ENCODE measurements at places on chromosomes 3 and 15.

GRCh38 chr15:77455696-77456321 is 35.1 kb downstream of the HMG20A start:
- no peak for DNase-seq

DNA sequence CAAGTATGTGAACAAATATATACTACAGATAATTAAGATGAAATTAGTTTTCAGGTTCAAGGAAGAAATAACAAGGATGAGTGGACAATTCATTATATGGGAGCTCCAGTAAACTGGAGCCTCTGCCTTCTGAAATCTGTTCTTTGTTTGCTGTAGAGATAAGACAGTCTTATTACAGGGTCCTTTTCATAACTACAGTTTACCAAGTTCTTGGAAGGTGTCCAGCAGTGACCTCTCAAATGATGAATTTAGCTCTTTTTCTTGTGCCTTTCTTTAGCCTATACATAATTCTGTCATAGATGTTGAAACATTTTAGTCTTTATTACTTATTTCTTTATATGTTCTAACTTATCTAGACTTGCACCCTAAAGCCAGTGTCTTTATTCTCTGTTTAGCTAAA is 89.7 kb upstream of the GBE1 start:
- no peak for DNase-seq

- DNase-seq: no peak
Measured at GRCh38 chr3:67335813-67336212, 318.6 kb downstream of the SUCLG2 start.

DNA sequence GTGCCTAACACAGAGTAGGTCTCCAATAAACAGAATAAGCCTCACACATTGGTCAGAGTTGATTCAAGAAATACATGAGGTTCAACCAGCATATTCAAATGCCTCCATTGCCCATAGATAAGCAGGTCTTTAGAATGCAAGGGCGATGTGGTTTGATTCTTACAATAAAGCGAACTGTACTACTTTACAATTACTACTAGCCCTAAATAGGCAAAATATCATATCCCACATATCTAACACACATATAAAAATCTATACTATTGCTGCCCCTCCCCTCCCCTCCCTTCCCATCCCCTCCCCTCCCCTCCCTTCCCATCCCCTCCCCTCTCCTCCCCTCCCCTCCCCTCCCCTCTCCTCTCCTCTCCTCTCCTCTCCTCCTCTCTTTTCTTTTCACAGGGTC is 6.7 kb upstream of the GRM7 start:
- no peak for DNase-seq

GRCh38 chr3:44365952-44366351 is 27.4 kb downstream of the TCAIM start:
- no peak for DNase-seq

DNA sequence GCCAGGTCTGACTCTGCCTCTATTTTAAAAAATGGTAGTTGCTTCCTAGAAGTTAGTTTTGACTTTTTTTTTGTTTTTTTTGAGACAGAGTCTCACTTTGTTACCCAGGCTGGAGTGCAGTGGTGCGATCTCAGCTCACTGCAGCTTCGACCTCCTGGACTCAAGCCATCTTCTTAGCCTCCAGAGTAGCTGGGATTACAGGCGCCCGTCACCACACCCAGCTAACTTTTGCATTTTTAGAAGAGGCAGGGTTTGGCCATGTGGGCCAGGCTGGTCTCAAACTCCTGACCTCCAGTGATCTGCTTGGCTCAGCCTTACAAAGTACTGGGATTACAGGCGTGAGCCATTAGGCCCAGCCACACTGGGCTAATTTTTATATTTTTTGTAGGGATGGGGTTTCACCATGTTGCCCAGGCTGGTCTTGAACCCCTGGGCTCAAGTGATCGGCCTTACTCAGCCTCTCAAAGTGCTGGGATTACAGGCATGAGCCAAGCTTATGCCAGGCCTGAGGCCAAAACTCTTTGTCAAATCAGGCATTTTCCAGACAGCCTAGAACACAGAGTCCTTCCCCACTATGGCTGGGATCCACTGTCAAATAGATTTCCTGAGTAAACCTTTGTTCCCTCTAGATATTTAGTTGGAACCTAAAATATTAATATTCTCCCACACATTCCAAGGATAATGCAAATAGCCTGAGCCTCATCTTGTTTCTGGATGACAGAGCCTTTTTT is 13.7 kb downstream of the C3orf62 start:
- DNase-seq: no peak

DNA sequence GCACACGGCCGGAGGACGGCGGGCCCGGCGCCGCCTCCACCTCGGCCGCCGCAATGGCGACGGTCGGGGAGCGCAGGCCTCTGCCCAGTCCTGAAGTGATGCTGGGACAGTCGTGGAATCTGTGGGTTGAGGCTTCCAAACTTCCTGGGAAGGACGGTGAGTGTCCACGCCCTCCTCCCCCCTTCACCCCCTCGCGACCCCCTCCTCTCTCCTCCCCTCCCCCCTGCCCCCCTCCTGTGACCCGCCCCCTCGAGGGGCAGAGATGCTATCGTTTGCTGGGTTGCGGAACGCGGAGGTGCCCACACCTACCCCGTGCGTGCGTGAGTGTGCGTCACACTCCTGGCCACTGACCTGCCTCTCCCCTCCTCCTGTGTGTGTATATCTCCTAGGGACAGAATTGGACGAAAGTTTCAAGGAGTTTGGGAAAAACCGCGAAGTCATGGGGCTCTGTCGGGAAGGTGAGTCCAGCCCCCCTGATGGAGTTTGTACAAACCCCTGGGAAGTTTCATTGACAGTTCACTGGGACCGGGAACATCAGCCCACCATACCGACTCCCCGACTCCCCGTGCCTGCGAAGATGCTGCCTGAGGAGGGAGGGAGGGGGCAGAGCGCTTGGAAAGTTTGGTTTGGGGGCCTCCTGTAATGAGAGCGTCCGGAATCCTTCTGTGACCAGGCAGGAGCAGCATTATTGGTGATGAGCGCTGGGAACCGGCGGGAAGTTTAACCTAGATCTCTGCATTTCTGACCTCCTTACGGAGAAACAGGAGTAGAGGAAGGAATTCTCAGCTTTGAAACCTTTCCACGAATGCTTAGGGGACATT is 795 bp upstream of the SCAANT1 start:
- DNase-seq: peak; percentile 72

DNA sequence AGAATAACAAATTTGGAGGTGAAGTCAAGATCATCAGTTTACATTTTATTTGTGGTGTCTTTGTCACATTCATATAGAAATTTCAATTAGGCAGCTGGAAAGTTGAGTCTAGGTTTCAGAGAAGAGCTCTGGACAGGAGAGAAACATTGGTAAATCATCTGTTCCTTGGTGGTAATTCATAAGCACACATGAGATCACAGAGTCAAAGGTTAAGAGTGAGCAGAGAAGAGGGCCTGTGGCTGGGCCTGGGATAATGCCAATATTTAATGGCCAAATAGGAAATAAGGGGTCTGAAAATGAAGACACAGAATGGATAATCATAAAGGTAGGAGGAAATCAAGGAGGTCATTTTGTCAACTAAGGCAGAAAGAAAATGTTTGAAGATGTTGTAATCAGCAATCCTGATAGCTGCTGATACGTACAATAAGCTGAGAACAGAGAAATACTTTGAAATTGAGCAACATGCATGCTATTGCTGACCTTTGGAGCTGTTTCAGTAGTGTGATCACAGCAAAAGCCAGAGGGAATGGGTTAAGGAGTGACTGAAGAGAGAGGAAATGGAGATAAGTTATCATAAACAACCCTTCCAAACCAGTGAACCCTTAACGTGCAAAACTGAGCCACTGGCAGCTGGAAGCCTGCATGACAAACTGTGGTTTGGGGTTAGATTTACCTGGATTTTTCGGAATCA is 692.8 kb downstream of the AGBL1 start:
- no peak for DNase-seq

DNA sequence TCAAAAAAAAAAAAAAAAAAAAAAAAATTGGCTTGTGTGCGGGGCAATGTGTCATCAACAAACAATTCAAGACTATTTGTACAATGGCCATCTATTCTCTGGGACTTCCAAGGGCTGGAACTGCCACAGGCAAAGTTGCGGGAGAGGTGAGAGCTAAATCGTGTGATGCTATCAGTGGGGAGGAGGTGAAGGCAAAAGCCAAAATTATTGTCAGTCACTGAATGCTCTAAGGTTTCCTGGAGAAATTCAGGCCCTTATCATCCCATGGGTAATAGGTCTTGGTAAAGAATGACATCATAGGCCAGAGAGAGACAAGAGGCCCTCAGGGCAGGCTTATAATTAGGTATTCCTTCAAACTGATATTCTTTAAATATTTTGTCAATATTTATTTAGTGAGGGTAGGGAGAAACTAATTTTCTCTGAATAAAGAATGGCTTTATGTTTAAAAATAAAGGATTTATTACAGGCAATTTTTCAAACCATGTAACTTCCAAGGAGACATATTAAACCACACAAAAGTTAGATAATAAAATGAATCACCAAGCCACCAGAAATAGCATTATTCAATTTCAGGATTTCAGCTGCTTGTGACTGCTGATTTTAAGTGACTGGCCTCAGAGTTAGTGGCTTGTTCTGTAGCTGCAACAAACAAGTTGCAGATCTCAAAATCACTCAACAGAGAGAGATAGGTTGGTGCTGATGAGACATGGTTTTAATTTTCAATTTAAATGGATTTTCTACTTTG is 226.3 kb upstream of the MRPL3 start:
- no peak for DNase-seq

DNA sequence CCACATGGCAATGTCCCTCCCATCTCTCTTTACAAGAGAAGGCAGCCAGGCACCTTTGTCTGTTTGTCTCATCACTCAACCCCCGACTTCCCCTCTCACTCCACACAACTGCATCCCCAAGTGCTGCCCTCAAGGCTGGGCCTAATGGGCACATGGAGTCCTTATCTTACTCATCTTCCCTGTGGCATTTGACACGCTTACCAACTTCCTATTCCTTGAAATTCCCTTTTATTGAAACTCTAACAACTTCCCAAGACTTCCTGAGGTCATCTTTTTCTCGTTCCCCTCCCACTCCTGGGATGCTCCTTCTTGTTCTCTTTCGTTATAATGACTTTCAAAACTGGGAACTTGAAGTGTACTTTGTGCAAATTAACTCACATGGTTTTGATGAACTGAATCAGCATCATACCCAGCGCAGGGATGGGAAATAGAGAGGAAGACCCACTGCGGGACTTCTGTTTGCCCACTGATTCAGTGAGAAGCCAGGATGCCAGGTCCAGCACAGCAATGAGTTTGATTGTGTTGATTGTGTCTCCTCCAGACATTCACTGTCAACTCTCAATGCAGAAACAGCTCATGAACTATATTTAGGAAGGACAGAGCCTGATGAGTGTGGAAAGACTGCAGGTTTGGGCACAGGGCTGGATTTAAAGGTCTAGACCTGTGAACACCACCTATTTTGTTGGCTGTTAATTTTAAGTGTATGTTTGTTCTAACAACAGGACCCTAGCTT is 104.7 kb upstream of the TNIK start:
- DNase-seq: no peak

DNA sequence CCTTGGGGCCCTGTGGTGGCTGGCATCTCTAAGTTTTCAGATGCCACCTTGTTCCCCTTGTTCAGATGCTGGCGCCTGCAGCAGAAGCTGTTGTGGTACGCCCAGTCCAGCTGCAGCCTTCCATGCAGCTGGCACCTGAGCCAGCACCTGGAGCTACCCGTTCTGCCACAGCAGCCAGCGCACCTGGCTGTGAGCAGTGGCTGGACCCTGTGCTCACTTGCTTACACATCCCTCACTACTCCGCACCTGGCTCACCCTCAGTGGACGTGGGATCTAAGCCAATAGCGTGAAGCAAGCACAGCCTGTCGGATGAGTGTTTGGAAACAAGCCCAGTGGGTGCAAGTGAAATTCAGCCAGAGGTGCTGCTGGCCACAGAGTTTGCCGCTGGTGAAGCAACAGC is 607.5 kb upstream of the BCHE start:
- DNase-seq: no peak

GRCh38 chr15:79283252-79284048 is 928 bp downstream of the ANKRD34C start:
- peak; percentile 37 for DNase-seq

GRCh38 chr3:179026636-179027035 is 45.0 kb downstream of the ZMAT3 start:
- no peak for DNase-seq
